Lower leg skin (tissue), 4 donors: ENCODE measurements at places on chromosomes 2 and 18.
A peak's percentile ranks its signal among the peaks of the same experiment; 100 is the strongest.

DNA sequence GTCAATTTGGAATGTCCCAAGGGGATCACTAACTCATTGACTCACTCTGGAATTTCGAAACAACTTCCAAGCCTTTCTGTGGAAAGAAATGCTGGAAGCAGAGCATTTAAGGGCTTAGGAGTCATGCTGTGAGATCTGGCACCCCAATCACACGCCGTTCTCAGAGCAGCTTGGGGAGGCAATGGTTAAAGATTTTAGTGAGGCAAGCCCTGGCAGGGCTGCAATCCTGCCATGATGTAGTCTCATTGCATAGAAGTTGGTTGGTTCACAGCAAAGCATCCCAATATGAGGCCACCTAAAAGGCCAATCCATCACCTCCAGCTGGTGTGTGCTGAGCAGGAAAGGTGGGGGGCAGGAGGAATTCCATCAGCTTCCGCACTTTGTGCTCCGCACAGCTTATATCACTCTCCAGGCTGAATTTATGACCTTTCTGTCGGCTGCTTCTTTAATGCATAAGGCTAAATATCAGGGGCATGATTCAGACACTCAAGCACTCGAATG, 1043.9 kb upstream of the POU3F3 start:
- DNase-seq = no peak

DNA sequence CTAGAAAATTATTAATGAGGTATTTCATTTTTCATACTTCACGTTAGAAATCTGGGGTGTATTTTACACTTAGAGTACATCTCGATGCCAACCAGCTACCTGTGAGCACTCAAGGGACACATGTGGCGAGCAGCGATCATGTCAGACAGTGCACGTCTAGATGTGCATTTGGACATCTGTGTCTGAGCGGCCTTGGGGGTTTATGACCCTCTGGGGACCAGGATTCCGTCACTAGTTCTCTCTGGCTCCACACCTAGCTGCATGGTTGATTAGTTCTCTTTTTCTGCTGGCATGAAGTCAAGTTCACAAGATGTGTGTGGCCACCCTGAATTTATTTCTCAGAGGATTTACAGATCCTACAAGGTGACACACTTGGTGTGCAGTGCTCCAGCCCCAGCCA, 192.2 kb downstream of the TSN start:
- DNase-seq = peak; percentile 75

- no peak for DNase-seq
Observed at GRCh38 chr2:42366411-42366810, 5.4 kb upstream of the COX7A2L start.

GRCh38 chr2:135279209-135279608, 227.1 kb downstream of the RAB3GAP1 start:
- DNase-seq = no peak

GRCh38 chr2:128512379-128513115, 193.9 kb upstream of the HS6ST1 start:
- DNase-seq = no peak

DNA sequence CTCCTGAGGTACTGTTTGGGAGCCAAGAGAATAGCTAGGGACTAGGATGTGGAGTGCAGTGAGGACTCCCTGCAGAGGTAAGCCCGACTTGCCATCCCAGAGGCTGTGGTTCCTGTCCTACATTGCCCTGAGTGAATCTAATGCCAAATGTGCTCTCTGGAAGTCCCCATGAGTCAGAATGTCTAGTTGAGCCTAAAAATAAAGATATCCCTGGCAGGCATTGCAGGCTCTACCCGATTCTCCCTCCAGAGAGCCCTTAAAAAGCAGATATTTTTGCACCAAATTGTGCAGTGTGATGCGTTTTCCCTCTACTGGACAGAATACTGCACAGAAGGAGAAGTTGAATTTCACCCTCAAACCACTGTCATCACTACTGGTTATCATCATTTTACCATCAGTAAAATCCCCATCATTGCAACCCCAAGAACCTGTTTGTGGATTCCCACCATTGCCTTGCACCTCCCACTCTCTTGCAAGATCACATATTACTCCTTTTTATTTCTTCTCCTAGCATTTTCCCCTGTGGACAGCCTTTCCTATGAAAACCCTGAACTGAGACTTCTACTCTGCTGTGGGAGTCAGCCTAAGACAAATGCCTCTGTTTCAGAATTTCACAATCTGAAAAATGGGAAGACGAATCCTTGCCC, 98.0 kb downstream of the MARCHF4 start:
- no peak for DNase-seq

GRCh38 chr2:168740788-168741187, 61.6 kb upstream of the NOSTRIN start:
- no peak for DNase-seq

GRCh38 chr2:175684466-175684865, 317.6 kb downstream of the LNPK start:
- no peak for DNase-seq

DNA sequence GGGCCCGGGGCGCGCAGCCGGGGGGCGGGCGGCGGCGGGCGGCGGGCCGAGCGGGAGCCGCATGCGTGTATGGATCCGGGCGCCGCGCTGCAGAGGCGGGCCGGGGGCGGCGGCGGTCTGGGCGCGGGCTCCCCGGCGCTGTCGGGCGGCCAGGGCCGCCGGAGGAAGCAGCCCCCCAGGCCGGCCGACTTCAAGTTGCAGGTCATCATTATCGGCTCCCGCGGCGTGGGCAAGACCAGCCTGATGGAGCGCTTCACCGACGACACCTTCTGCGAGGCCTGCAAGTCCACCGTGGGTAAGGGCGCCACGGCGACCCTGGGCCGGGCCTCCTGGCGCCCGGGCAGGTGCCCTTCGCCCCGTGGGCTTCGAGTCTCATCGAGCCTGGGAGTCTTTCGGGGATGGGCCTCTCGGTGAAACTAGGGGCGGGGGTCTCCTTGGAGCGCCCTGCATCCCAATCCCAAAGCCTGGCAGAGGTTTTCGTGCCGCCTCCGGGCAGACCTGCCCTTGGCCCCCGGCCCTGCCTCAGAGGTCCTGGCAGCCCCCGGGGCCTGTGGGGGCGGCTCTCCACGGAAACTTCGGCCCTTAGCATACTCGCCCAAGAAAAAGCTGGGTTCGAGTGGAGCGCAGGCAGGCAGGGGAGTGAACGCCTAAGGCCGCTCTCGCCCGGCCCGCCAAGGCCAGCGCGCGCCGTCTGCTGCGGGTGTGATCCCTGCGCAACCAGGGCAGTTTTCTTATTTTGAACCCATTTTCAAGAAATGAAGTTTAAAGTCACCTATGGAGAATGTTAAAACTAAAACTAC, 622 bp downstream of the RAB12 start:
- no peak for DNase-seq

GRCh38 chr2:144471305-144472045, 48.4 kb downstream of the ZEB2 start:
- DNase-seq = no peak

- DNase-seq = no peak
Observed at GRCh38 chr2:110116033-110116710, 550 bp upstream of the MALL start.
